ENCODE measurements at places on chromosomes 2 and 18.

DNA sequence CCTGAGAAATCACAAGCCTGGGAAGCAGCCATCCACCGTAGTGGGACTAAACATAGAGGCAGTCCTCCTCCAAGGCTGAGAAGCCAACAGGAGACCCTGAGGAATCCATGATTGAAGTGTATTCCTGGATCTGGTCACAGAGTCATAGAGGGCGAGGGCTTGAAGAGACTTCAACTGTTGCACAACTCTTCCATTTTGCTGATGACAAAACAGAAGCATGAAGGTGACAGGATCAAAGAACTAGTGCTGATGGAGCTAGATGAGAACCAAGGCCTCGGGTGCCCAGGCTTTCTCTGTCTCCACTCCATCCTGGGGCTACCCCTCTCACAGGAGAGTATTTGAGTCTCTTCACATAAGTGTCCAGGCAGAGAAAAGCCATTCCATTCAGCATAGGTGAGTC is 30.1 kb upstream of the RAB27B start:
- DNase-seq = no peak

GRCh38 chr18:361100-361732 is 93.4 kb upstream of the THOC1 start:
- no peak for DNase-seq

GRCh38 chr18:74635224-74635975 is 37.7 kb downstream of the ZNF407 start:
- DNase-seq = no peak

DNA sequence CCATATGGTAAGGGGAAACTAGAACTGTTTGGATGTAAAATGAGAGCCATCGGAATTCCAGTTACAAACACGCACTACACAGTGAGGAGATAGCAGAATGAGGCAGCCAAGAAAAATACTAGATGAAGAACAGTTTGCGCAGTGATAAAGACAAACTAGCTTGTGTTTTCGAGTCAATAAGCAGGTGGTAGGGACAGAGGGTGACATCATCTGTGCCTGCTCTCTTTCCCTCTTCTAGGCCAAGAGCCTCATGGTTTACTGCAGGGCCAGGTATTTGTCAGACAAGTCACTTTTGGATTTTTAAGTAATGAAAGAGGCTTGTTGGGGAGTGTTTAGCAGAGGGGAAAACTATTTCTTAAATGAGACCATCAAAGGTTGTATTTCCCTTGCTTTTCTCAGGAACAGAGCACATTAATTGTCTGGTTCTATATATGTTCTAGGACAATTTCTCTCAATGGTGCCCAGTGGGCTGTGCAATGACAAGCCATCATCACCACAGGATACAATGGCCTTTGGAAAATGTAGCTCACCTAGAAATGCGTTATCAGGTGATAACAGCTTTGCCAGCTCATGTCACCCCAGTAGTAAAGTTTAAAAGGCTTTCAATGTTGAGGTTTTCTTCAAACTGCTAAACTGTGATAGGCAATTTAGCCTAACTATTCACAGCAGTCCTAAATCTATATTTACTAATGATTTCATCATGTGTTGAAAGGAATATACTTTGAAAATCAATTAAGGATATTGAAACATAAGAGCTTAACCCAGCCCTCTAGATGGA is 1210.3 kb upstream of the ZEB2 start:
- no peak for DNase-seq

DNA sequence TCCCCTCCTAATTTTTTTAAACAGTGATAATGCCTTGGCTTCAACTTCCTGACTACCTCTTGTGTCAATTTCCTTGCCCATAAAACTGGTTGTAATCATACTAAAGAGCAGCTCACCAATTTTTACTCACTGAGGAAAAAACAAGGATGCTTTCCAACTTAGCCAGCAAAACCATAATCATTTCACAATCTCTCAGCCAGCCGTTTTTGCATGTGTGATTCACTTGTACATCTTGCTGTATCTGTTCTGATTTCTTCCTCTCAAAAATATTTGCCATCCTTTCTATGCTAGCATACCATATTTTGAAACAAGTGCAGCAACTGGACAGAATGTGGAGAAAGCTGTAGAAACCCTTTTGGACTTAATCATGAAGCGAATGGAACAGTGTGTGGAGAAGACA is 60.7 kb downstream of the RAB27B start:
- no peak for DNase-seq

- DNase-seq = no peak
Measured at GRCh38 chr2:176128982-176129796, at the start of gene HOXD8. Gene HOXD8, plus strand, starts transcription at chr2:176129705. Its CDS starts 662 bp downstream, at chr2:176130367.

DNA sequence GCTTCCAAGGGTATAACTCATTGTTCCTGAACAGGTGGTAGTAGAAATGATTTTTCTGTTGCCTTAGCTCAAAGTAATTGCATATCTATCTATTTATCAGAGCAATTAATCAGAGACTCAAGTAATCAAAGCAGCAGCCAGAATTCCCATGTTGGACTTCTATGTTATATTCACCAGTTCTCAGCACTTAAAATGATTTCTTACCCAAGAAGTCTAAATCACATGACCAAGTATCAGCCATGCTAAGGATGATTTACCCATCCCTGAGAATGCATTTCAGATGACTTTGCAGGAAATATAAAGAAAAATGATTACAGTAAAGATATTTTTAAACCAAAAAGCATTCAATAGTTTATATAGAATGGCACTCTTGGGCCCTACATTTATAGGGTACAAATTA is 352.2 kb downstream of the NUP35 start:
- no peak for DNase-seq
